ENCODE measurements at places on chromosomes 2 and 18.

GRCh38 chr2:95314964-95315611, 17.9 kb downstream of the KCNIP3 start:
- no peak for DNase-seq

GRCh38 chr2:46368401-46368800, 71.2 kb downstream of the EPAS1 start:
- no peak for DNase-seq

DNA sequence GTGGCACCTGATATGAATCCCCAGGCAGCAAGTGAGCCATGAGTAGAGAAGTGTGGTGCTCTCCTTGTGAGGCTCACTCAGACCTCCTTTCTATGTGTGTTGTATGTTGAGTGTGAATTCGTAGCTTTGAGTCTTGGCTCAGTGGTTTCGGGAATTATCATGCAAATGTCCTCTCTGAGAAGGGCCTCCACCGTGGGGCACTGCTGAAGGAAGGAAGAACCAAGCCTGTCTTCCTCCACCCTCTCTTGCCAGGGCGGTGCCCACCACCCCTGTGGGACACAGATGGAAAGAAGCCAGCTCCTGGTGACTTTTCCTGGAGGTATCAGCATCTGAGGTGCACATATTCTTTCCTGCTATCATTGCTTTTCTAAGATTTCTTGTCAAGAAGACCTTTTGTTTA, 156.1 kb downstream of the MYT1L start:
- no peak for DNase-seq

- no peak for DNase-seq
Observed at GRCh38 chr2:219525533-219526232, 11.4 kb downstream of the ASIC4 start.

- no peak for DNase-seq
Observed at GRCh38 chr2:68807821-68808266, 63.4 kb downstream of the BMP10 start.

- DNase-seq = no peak
Observed at GRCh38 chr18:70452501-70452900, 163.7 kb downstream of the SOCS6 start.

DNA sequence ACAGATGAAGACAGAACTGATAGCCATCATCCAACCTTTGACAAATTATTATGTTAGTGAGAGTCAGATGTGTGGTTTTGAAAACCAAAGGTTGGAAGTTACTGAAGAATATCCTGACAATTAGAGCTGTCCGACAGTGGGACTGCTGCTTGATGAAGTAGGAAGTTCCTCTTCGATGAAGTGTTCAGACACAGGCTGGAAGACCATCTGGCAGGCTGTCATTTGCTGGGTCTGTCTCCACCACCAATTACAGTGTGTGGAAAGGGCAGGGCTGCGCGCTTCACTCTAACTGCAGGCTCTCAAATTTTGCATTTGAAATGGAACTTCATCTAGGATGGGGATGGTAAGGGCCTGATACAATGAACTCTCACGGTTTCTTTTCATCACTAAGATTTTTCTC, 313.8 kb downstream of the PIK3C3 start:
- no peak for DNase-seq

DNA sequence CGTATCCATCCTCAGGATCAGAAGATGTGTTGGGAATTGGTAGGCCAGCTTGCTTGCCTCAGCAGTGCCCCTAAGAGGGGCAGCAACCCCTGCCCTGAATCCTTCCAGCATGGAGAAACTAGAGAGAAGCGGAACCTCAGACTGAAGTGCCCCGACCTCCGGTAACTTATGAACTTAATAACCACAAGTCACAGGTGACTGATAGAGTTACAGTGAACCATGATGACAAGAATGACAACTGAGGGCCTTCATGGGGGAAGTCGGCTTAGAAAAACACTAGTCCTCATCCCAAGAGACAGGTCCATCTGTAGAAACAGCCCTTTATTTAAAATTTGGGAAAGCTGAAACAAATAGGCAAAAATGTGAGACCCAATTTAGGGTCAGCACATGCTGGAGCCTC, 42.5 kb upstream of the TMEM87B start:
- no peak for DNase-seq

- DNase-seq = no peak
Observed at GRCh38 chr2:100073110-100073509, 69.3 kb downstream of the AFF3 start.

- DNase-seq = no peak
Observed at GRCh38 chr2:42711896-42712295, 52.0 kb downstream of the OXER1 start.

DNA sequence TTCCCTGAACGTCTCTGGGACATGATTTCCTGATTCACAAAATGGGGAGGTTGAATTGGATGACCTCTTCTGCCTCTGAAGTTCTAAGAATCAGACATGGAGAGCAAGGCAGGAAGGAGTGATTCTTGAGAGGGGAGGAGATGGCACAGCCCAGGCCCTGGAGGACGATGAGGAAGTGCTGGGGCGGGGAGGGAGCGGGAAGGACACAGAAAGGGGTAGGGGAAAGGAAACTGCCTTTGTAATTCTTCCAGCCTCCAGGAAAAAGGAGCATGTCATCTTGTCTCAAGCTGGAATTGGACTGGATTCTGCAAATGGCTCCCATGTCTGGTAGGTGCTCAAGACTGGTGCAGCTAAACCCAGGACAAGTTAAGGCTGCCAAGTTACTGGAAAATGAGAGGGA, 97.0 kb upstream of the NCK2 start:
- no peak for DNase-seq

- DNase-seq = no peak
Observed at GRCh38 chr2:177165061-177165583, 47.5 kb upstream of the HNRNPA3 start.

DNA sequence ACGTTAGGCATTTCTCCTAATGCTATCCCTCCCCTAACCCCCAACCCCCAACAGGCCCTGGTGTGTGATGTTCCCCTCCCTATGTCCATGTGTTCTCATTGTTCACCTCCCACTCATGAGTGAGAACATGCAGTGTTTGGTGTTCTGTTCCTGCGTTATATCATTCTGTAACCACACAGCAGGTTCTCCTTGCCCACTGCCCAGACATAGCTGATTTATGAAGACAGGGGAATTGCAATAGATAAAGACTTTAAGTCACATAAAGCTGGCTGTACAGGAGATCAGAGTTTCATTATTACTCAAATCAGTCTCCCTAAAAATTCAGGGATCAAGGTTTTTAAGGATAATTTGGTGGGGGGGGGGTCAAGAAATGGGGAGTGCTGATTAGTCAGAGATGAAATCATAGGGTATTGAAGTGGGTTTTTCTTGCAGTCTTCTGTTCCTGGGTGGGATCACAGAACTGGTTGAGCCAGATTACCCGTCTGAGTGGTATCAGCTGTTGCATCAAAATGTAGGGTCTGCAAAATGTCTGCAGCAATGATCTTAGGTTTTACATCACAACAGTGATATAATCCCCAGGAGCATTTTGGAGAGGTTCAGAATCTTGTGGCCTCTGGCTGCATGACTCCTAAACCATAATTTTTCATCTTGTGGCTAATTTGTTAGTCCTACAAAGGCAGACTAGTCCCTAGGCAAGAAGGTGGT, 392.1 kb upstream of the KCNJ3 start:
- DNase-seq = no peak

DNA sequence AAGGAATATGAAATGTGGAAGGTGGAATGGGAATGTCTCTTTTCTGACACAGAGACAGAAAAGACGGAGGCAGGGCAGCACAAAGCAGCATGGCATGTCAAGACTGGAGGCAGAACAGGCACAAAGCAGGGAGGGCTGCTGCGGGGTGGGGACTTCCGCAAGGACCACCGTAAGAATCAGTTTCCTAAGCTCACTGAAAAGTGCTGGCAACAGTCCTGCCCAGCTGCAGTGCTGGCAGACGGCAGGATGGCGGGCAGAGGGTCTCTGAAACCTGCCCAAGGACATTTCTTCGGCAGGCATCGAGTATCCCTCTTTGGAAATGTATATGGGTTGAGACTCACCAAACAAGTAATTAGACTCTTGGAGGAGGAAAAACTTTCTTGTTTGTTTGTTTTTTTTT, 54.9 kb downstream of the FAM178B start:
- DNase-seq = no peak

- no peak for DNase-seq
Observed at GRCh38 chr2:149223472-149224095, 106.8 kb upstream of the LYPD6 start.

- DNase-seq = no peak
Observed at GRCh38 chr18:5772306-5773105, 122.8 kb downstream of the TMEM200C start.

GRCh38 chr2:192011196-192011595, 164.3 kb upstream of the CAVIN2 start:
- DNase-seq = no peak

- DNase-seq = no peak
Observed at GRCh38 chr2:14094592-14094991, 537.9 kb upstream of the LRATD1 start.

- DNase-seq = no peak
Observed at GRCh38 chr18:2518473-2518872, 52.8 kb downstream of the METTL4 start.

DNA sequence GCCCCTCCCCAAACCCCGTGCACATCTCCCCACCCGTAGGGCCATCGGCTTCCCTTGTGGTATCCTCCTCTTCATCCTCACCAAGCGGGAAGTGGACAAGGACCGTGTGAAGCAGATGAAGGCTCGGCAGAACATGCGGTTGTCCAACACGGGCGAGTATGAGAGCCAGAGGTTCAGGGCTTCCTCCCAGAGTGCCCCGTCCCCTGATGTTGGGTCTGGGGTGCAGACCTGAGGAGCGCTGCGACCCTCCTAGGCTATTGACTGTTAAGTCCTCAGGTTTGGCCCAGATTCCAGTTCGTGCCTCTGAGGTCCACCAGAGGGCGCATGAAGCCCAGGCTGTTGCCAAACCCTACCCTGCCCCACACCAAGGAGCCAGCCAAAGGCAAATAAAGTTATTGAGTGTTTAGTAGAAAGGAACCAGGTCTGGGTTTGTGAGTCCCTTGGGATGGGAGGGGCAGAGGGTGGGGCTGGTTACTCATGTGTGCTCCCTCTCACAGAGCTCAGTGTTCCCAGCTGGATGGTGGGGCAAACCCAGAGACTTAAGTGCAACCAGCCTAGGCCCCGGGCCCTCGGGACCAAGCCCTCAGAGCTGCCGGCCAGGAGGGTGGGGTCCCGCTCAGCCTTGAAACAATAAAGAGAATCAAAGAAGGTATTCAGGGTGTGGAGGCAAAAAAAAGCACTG, 2.4 kb downstream of the PNKD start:
- DNase-seq = peak; percentile 71

DNA sequence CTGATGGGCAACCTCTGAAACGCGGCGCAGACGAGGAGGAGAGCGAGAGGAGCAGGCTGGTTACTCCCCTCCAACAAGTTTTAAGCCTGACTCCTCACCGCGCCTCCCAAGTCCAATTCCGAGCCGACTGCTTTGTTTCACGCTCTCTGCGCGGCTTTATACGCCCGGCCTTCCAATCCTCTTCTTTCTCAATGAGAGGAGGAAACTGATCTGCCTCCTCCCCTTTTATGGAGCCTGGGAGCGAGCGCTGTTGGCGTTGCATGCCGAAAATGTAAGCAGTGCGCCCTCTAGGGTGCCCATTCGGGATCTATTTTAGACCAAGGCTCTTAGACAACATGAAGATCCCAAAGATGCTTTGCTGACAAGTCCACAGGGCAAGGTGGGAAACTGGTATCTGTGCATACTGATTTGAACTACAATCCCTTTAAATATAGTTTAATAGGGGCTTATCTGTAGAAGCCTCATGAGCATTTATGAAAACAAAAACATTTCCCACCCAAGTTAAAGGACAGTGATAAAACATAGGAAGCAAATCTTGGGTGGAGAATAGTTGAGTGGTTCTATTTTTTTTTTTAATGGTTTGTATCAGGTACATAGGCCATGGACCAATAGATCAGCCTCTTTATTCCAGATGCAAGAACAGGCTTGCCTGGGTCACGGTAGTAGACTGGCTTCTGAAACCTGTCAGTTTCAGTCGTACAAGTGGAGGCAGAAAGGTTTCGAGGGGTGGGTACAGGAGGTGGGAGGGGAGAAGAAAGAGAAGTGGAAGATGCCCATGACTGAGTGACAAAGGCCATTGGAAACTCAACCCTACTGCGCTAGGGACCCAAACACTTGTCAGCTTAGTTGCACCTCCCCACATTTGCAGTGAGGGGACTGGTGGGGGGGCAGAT, at the start of gene RND3:
Gene RND3, minus strand, starts transcription at position 131 of the 893 bp plus-strand sequence. CDS start 250 bp downstream, outside the sequence.
- DNase-seq = peak; percentile 10
